ENCODE measurements at places on chromosomes 1 and 21.

DNA sequence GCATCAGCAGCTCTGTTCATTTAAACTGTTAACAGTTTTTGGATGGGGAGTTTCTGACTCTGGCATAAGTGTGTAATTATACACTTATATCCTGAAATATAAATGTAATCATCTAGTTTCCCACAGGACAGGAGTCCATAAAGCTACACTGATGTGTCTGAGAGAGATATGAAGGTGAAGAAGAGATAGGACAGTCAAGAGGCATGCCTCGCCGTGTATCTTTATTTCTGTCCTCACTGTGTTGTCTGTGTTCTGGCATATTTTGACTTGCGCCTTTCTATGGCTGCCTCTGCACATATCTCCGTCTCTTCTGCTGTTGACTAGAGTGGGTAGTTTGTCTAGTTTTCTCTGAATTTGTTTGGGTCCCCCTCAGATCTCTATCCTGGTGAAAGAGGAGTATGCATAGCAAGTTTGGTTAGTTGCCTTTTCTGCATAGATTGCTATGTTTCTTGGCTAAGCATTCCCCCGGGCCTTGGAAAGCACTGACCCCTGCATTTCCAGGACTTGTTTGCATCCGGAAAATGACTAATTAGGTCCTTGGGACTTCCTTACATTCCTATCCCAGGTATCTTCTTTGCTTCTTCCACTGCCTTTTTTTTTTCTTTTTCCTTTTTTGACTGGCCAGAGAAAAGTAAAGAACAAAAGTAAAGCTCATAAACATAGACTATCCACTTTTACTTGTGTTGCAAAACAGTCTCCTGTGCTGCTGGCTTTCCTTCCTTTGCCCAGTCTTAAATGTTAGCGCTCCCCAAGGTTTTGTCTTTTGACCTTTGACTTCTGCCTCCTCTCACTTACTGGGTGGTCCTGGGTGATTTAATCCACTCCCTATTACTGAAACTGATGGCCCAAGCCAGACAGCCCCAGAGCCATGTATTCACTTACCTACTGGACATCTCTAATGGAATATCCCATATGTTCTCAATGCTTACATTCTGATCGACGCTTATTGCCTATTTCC, 27.6 kb upstream of the CNN3 start:
- DNase-seq, result no peak

GRCh38 chr1:203360547-203361185, 9.7 kb upstream of the FMOD start:
- no peak for DNase-seq

DNA sequence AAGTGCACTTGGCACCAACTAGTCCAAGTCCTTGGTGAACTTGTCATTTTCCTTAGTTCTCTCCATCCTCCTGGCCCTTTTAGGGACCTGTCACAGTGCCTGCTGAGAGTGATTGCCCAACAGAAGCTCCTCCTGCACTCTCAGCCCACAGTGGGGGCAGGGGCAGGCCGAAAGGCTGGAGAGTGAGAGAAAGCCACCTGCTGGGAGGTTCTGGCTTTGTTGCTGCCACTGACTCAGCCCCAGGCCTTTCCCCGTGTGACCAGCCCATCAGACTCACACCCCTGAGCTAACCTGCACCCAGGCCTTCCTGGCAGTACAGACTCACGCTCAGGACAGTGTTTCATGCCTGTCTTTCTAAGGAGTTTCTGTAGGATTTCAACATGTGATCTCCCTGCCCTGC, 17.1 kb upstream of the PROK1 start:
- DNase-seq, result no peak

- DNase-seq, result peak; percentile 39
Observed at GRCh38 chr1:65232461-65232990, 76.8 kb upstream of the DNAJC6 start.

- no peak for DNase-seq
Observed at GRCh38 chr1:163361123-163361934, 39.6 kb downstream of the NUF2 start.

- DNase-seq, result no peak
Observed at GRCh38 chr1:171917331-171917730, 76.0 kb downstream of the DNM3 start.

DNA sequence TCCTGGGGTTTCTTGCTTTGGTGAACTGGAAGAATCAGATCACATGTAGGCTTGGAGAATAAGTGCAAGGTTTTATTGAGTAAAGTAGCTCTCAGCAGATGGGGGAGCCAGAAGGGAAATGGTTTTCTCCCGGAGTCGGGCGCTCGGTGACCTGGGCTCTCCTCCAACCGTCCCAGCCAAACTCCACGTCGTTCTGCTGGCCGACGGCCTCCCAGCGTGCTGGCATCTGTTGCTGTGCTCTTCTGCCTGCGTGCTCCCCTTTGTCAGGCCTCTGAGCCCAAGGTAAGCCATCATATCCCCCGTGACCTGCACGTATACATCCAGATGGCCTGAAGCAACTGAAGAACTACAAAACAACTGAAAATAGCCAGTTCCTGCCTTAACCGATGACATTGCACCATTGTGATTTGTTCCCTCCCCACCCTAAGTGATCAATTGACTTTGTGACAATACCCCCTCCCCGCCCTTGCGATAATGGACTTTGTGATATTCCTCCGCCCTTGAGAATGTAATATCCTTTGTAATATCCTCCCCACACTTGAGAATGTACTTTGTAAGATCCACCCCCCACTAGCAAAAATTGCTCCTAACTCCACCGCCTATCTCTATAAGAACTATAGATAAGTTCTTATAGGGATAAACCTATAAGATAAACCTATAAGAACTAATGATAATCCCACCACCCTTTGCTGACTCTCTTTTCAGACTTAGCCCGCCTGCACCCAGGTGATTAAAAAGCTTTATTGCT, 88.3 kb downstream of the SMYD3 start:
- no peak for DNase-seq

DNA sequence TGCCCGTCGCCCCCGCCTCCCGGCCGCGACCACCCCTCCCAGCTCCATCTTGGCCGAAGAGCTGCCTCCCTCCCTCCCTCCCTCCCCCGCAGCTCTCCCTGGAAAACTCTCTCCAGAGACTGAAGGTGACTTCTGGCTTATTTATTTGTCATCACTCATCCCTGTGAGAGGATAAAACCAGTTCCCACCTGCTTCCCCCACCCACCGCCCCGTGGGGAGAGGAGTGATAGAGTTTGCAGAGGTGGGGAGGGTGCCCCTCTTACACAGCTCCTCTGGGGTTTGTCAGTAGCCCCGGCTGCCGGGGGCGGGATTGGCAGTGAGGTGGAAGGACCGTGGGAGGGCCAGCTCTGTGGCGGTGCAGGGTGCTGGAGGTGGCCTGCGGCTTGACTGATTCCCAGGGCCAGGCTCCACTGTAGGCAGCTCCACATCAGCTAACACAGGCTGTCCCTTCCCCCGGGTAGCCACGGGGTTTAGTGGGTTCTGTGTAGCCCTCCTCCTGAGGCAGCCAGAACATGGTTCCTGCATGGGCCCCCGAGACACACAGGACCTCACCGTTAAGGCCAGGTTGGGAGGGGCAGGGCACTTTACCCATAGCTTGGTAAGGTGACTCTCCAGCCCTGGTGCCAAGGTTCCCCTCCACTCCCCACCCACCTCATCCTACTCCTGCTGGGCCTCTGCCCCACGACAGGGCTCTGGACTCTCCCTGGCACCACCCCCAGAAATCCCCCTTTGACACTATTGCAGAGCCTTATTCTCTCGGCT, 62.2 kb downstream of the ELK4 start:
- no peak for DNase-seq

DNA sequence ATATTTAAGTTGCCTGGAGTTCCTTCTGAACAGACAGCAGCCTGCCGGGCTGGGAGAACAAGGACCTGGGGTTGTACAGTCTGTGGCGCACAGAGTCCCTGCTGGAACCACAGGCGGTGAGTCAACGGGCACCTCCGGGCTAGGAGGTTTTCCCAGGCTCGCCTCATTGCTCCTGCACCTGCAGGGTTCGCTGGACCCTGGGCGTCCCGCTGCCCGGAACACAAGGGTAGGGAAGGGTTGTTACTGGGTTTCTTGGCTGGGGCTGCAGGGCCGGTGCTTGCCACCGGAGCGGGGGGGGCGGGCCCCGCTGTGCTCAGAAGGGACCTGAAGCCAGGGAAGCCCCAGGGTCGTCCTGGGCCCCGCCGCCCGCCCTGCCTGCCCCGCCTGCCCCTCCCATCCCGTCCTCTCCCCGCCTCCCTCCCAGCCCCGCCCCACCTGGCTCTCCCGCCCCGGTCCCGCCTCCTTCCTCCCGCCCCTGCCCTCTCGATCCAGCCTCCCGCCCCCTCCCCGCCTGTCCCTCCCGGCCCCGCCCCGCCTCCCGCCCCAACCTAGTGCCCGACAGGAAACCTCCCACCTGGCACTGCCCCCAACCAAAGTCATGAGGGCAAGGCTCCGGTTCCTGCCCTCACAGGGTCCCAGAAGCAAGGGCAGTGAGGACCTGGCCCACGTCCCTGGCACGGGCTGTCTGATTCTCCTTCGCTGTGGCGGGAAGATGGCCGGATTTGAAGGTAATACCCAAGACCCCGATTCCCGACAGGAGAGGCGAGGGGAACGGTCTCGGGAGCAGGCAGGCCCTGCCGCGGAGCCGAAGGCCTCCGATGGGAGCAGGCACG, 6.8 kb downstream of the JMJD4 start:
- DNase-seq, result peak; percentile 87

GRCh38 chr1:31932491-31933316, 5.5 kb downstream of the PTP4A2 start:
- no peak for DNase-seq
